Activated naive CD8-positive, alpha-beta T cell treated with anti-CD3 and anti-CD28 coated beads, Interleukin-2, amount 50 U/mL, for 16 hours (primary cell): ENCODE measurements at places on chromosomes 6 and 20.
A peak's percentile ranks its signal among the peaks of the same experiment; 100 is the strongest.

DNA sequence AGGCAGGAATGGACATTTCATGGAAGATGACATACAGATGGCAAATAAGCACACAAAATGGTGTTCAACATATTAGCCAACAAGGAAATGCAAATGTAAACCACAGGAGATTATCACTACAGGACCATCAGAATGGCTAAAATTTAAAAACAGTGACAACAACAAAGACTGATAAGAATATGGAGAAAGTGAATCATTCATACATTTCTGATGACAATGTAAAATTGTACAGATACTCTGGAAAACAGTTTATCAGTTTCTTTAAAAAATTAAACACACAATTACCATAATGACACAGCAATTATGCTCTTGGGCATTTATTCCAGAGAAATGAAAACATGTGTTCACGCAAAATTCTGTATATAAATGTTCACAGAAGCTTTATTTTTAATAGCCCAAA lies 105.8 kb upstream of the RUNX2 start:
- DNase-seq, result no peak

DNA sequence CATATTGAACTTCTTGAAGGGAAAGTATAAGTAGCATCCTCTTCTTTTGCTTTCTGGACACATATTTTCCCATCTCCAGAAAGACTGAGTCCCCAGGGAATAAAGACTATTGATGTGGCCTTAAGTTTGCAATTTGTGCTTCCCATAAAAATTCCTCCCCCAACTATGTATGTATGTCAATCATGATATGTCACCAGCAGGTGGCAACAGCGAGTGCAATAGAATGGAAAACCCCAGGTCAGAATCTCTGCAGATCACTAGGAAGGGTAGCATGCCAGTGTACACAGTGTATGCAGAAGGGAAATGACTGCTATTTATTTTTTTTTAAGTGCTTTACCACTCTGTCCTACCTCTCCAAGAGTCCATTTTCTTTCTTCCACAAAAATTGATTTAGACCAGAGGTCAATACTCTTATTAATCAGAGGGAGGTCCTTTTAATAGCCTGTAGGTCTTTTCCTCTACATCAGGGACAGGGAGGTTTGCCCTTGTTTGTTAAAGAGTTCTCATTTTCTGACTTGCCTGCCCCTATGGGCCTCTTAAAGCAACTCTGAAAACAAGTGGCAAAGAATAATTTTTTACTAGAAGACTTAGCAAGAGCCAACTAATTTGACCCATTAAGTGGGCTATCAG lies 61.4 kb downstream of the BMP2 start:
- no peak for DNase-seq

DNA sequence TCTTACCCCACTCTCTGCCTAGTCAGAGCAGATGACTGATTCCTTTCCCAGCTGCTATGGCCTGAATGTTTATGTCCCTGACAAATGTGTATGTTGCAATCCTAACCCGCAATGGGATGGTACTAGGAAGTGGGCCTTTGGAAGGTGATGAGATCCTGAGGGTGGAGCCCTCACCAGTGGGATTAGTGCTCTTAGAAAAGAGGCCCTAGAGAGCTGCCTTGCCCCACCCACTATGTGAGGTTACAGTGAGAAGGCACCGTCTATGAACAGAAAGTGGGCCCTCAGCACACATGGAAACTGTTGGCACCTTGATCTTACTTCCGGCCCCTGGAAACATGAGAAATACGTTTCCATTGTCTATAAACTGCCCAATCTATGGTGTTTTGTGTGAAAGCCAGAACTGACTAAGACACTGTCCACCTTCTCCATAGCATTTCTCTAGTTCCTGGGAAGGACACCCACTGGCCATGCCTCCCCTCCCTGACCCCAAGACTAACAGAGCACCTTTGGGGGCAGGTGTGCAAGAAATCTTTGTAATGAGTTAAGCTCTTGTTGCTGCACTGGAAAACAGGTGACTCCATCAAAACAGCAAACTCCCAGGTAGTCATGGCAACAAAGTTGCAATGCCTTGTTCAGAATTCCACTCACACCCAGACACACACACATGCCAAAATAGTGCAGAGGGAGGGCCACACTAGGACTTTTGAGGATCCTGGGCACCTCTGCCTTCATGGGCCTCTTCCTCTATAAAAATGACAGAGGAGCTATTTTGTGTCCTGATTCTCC lies 16.2 kb downstream of the GABRR2 start:
- no peak for DNase-seq

GRCh38 chr6:39303425-39304153 lies 10.6 kb downstream of the KCNK17 start:
- no peak for DNase-seq

GRCh38 chr6:168715643-168716481 lies 274.9 kb downstream of the SMOC2 start:
- no peak for DNase-seq

GRCh38 chr6:84687431-84687830 lies 77.0 kb downstream of the TBX18 start:
- no peak for DNase-seq

- no peak for DNase-seq
Measured at GRCh38 chr6:26482338-26482737, 17.8 kb upstream of the BTN1A1 start.

DNA sequence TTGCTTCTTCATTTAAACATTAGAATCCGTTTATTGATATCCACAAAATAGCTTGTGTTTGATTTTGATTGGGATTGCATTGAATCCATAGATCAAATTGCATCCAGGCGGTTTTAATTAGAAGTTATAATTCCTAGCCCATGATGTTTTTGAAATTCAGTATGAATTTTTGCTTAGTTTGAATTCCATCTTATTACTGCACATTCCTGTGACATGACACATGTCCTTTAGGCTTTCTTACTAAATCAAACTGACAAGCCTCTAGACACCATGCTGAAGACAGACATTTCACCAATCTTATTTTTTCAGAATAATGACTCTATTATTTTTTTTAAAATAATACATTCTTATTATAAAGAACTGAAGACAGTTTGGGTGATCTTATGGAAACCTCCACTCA lies 21.4 kb upstream of the PI16 start:
- no peak for DNase-seq

DNA sequence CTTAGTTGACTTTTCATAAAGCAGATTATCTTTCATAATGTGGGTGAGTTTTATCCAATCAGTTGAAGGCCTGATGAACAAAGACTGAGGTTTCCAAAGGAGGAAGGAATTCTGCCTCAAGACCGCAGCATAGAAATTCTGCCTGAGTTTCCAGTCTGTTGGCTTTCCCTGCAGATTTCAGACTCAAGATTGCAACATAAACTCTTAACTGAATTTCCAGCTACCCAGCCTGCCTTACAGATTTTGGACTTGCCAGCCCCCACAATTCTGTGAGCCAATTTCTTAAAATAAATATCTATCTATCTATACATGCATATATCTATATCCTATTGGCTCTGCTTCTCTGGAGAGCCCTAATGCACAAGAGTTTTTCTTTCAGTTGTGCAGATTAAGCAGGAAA lies 57.3 kb upstream of the SMLR1 start:
- no peak for DNase-seq

DNA sequence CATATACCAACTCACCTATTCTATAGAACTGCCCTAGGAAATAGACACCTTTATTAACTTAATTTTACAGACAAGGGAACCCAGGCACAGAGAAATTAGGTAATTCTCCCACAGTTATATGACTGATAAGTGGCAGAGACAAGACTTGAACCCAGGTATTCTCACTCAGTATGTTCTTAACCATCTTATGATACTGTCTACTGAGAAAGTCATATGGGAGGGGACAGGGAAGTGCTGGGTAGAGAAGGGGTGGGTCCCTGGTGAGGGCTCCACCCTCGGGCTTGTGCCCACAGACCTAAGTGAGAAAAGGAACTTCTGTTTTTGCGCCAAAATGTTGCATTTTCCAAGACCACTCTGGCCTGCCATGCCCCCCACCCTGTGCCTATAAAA lies 123.5 kb downstream of the RNF144B start:
- no peak for DNase-seq

- DNase-seq, result no peak
Measured at GRCh38 chr6:160239929-160240690, 18.5 kb downstream of the SLC22A2 start.

DNA sequence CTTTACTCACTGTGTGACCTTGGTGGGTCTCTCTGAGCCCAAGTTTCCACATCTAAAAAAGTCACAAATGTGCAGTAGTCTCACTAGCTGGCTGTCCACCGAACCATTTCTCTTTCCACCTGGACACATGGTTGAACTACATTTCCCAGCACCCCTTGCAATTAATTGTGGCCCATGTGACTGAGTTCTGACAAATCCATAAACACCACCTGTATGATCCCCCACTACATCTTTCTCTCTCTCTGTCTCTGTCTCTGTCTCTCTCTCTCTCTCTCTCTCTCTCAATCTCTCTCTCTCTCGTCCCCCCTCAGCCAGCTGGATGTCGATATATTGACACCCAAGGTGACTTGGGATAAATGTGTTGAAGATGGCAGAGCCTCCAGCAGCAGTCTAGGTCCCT lies 42.8 kb downstream of the SNHG17 start:
- no peak for DNase-seq

DNA sequence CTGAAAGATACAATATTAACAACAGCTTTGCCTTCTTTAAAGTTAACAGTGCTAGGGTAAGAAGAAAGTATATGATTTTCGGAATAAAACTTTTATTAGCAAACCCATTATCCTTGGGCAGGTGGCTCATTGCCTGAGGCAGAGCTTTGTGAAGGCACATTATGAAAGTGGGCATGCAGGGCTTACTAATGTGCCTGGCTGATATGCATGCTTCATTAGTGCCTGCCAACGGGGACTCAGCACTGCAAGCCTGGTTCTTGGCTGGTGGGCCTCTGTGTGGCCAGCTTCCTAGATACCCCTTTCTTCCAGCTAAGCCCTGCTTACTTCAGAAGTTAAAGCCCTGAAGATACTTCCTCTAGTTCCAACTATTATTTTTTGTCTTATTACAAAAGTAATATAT lies 481.6 kb downstream of the ADGRB3 start:
- DNase-seq, result no peak

- DNase-seq, result no peak
Measured at GRCh38 chr6:7411328-7411727, 21.7 kb downstream of the RIOK1 start.

DNA sequence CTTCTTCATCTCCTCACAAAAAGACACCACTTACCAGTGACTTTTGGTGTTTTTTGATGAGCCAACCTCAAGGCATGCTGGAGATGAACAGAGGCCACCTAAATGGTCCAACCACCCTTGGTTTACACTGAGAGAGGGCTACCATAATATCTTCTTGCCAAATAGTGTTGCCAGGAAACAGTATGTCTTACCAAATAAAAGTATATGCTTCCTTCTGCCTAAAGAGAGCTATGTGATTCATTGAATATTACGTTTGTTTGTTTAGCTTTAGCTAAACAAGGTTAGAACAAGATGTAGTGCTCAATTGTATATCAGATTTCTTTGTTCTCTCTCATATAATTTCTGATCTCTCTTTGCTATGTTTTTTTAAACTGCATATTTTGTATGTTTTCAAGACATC lies 40.6 kb upstream of the BMP6 start:
- DNase-seq, result no peak

GRCh38 chr6:1662534-1662933 lies 52.8 kb downstream of the FOXC1 start:
- no peak for DNase-seq

GRCh38 chr6:139508576-139508975 lies 134.1 kb upstream of the CITED2 start:
- no peak for DNase-seq

- DNase-seq, result no peak
Measured at GRCh38 chr6:37947468-37947867, 127.9 kb downstream of the ZFAND3 start.

GRCh38 chr20:46985671-46986070 lies 91.0 kb downstream of the EYA2 start:
- no peak for DNase-seq

- DNase-seq, result no peak
Measured at GRCh38 chr20:21681234-21681921, 24.1 kb upstream of the PAX1 start.

DNA sequence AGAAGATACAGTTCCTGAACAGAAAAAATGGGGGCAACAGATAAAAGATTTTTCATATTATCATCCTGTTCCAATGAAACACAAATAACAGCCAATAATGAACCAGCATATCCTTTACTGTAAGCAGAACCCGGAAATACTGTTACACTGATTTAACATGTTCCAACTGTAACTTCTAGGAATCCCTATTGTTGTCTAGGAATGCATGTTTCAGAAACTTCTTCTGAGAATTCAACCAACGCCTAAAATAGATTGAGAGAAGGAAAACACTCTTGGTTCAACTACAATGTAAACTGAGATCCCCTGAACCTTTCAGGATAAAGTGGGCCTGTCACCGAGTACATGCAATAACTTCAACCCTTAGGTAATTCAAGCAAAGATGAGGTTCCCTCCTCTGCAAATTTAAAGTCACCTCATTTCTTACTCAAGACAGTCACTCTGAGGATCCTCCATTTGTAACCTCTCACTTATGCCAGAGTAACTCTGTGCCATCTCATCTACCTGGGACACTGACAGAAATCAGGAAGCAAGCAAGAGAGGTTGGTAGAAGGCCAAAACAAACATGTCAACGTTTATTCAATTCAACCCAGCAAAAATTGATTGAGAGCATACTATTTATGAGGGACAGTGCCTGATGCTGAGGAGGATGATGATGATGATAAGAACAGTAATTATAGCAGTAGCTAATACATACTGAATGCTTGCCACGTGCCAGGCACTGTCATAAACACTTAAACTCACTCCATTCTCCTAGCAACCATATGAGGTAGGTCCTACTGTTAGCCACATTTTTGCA lies 14.1 kb downstream of the UBE3D start:
- no peak for DNase-seq

DNA sequence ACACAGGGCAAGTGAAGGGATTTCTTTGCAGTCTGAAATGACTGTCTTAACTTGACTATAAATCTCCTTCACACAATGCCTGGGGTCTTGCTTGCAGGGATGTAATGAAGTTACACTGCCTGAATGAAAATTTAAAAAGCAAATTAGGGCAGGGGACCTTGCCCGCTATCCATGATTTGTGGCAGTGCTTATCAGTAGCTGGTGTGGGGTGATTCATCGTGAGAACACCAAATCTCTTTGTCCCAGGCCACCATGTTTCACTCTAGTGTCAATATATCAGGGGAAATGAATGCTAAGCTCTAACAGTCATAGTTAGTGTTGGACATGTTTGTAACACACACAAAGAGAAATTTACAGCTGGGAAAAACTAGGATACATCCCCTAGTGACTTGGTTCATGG lies 713.7 kb upstream of the EPHA7 start:
- DNase-seq, result no peak

GRCh38 chr6:72642435-72642834 lies 20.6 kb downstream of the KCNQ5 start:
- DNase-seq, result no peak

- no peak for DNase-seq
Measured at GRCh38 chr6:3538536-3538935, 81.7 kb upstream of the SLC22A23 start.

GRCh38 chr6:42045538-42046460 lies 4.5 kb upstream of the TAF8 start:
- peak; percentile 44 for DNase-seq

- no peak for DNase-seq
Measured at GRCh38 chr20:20737158-20737557, 24.7 kb upstream of the RALGAPA2 start.
